Neural crest cell (in vitro differentiated cells): ENCODE measurements at places on chromosomes 2 and 18. TPM values are rescaled to one million over a fixed set of nuclear protein-coding genes. Genes with fewer than 3 reads are reported as not detected.

- H3K4me1 ChIP-seq = peaks cover 48% of the 10 kb centered on the region
- H3K36me3 ChIP-seq = peaks cover 3% of the 10 kb centered on the region
- peak; percentile 36 for DNase-seq
- H3K4me3 ChIP-seq = peak overlapping the region; percentile 68
- H3K27ac ChIP-seq = no peak overlapping the region
Observed at GRCh38 chr2:177264209-177264692, 276 bp downstream of the NFE2L2 start.

DNA sequence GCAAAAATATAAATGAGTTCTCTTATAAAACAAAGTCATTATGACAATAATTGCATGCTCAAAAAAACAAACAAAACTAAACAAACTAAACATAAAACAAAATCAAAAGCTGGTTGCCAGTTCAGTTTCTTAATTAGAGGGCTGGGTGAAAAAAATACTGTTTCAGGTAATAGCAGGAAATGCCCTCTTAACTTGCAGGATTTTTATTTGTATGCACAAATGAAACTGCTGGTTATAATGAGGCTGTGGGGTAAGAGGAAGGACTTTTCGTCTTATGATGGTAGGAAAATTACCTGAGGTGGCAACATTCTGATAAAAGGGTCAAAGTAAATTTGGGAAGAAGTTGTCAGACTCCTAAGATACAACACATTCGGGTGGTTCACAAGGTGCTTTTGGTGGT, 21.5 kb upstream of the CDKL4 start:
- DNase-seq = no peak
- no peaks in the 10 kb centered on the region for H3K27me3 ChIP-seq
- peaks cover 13% of the 10 kb centered on the region for H3K36me3 ChIP-seq

DNA sequence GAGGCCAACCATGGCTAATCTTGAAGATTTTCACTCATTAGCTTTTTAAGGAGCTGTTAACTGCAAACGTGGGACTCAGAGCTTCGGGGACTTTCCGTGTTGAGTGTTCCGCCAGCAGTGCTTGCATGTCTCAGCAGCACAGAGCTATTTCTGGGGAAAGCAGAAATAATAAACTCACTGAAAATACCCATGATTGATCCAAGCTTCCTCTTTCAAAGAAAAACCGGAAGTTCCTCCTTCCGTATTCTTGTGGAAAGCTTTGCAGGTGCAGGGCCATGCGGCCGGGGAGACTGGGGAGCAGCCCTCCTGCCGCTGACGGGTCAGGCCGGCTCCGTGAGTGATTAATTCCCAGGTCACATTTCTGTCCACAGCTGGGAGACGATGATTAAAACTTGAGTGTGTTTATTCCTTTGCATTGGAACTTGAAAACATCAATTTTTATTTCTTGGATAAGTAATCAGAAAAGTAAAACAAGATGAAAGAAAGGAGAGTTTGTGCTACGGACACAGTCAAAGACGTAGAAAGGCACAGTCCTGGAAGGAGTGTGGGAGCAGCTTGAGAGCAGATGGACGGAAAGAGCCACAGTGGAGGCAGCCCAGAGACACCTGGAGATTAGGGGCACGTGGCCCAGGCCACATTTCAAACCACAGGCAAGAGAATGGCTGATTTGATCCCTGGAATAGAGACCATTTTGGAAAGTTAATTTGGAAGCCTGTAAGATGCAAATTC, 54.2 kb upstream of the CTDP1 start:
- no peak overlapping the region for H3K4me3 ChIP-seq
- H3K27me3 ChIP-seq = no peaks in the 10 kb centered on the region
- no peak for DNase-seq
- no peak overlapping the region for H3K27ac ChIP-seq

DNA sequence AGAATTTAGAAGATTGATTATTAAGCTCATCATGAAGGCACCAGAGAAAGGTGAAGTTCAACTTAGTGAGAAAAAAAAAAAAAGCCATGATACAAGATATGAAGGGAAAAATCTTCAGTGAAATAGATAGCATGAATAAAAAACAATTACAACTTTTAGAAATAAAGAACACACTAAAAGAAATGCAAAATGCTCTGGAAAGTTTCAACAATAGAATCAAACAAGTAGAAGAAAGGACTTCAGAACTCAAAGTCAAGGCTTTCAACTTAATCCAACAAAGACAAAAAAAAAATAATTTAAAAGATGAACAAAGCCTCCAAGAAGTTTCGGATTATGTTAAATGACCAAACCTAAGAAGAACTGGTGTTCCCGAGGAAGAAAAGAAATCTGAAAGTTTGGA, 105.5 kb downstream of the GRB14 start:
- H3K27me3 ChIP-seq = no peaks in the 10 kb centered on the region
- H3K27ac ChIP-seq = no peak overlapping the region
- H3K4me3 ChIP-seq = no peak overlapping the region
- H3K4me1 ChIP-seq = no peaks in the 10 kb centered on the region
- no peak for DNase-seq
- peaks cover 31% of the 10 kb centered on the region for H3K36me3 ChIP-seq

DNA sequence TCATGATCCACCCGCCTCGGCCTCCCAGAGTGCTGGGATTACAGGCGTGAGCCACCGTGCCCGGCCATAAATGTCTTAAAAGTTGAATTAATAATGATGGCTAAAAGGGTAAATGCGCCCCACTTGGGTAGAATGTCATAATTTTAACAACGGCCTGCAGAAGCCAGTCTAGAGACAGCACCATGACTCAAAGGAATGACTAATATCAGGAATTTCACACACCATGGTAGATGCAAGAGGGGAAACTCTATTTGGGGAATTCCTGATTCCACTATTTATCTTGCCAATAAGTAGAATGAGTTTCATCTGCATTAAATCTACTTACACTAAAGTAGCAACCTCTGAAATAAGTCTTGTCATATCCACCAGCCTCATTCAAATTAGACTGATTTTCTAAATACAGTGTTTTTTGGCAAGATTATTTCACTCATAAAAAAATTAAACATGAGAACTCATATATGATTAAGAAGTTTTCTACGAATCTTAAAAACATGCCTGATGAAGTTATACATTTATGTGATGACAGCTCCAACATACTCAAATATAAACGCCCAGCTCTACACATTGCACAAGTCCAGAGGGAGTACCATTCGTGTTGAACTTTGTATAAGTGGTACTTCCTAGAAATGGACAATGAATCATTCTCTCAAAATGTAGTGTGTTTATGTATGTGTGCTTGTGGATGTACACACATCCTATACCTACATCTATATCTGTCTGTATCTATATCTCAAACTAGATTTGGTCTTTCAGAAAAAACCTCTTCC, 309.7 kb downstream of the IRS1 start:
- H3K27me3 ChIP-seq = no peaks in the 10 kb centered on the region
- peaks cover 1% of the 10 kb centered on the region for H3K4me1 ChIP-seq
- H3K27ac ChIP-seq = no peak overlapping the region
- no peak for DNase-seq

- DNase-seq = no peak
- no peak overlapping the region for H3K27ac ChIP-seq
- no peaks in the 10 kb centered on the region for H3K27me3 ChIP-seq
- peaks cover 36% of the 10 kb centered on the region for H3K4me1 ChIP-seq
- H3K36me3 ChIP-seq = peaks cover 2% of the 10 kb centered on the region
- H3K4me3 ChIP-seq = no peak overlapping the region
Observed at GRCh38 chr2:64133828-64134227, 10.4 kb downstream of the PELI1 start.

DNA sequence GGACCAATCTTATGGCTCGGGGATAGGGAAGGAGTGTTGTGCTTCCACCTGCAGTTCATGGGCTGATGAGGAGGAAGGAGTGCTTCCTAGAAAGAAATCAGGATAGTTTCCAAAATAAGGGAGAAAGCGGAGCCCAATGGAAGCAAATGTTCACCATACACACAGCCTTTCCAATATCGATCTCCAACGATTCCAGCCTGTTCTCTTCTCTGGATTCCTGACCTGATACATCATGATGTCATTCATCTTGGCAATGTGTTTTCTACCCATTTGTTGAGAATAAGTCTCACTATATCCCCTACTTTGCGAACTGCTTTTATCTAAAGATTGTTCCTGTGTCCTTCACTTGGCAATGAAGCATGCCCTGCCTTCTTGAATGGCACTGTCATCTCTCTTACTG, 205.3 kb upstream of the SIX2 start:
- DNase-seq = no peak
- no peaks in the 10 kb centered on the region for H3K4me1 ChIP-seq
- peaks cover 5% of the 10 kb centered on the region for H3K27me3 ChIP-seq
- no peak overlapping the region for H3K4me3 ChIP-seq
- no peaks in the 10 kb centered on the region for H3K36me3 ChIP-seq

DNA sequence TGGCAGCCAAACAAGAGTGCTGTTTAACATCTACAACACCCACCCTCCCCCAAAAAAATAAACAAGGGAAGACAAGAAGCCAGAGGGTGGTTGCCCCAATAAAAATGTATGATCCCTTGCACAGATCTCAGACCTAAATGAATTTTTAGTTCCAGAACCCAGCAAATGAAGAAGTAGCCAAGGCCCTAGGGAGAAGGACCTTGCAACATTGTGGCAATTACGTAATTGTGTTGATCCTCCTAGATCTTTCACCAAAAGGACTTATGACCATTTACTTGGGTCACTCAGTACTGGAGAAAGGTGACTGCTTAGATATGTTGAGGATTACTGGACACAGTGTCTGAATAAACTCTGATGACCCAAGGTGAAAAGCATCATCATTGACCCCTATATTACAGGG, 1393.8 kb downstream of the LRP1B start:
- H3K4me3 ChIP-seq = no peak overlapping the region
- H3K27me3 ChIP-seq = no peaks in the 10 kb centered on the region

- H3K27ac ChIP-seq = no peak overlapping the region
- H3K4me1 ChIP-seq = peaks cover 12% of the 10 kb centered on the region
- peaks cover 2% of the 10 kb centered on the region for H3K36me3 ChIP-seq
- H3K27me3 ChIP-seq = peaks cover 5% of the 10 kb centered on the region
Observed at GRCh38 chr18:53757328-53757727, 467.1 kb downstream of the MBD2 start.

Gene SERPINB13
- total RNA-seq = not detected in 2 replicates

Gene EMILIN1
- 22.6 and 24.1 TPM in 2 replicates for total RNA-seq

Gene SFT2D3
- total RNA-seq = 18.8 TPM in 2 replicates

Gene UGT1A5
- total RNA-seq = not detected in 2 replicates

Gene MBP
- total RNA-seq = 1.6 and 2.0 TPM in 2 replicates

Gene CYS1
- not detected in 2 replicates for total RNA-seq

Gene TRPM8
- 0.07 TPM in 1 of 2 replicates, not detected in the other for total RNA-seq
